SK-MEL-5 (cell line): ENCODE measurements at places on chromosomes 5 and 9.

GRCh38 chr5:122757285-122757684 is 17.6 kb upstream of the SNX2 start:
- no peak for DNase-seq

DNA sequence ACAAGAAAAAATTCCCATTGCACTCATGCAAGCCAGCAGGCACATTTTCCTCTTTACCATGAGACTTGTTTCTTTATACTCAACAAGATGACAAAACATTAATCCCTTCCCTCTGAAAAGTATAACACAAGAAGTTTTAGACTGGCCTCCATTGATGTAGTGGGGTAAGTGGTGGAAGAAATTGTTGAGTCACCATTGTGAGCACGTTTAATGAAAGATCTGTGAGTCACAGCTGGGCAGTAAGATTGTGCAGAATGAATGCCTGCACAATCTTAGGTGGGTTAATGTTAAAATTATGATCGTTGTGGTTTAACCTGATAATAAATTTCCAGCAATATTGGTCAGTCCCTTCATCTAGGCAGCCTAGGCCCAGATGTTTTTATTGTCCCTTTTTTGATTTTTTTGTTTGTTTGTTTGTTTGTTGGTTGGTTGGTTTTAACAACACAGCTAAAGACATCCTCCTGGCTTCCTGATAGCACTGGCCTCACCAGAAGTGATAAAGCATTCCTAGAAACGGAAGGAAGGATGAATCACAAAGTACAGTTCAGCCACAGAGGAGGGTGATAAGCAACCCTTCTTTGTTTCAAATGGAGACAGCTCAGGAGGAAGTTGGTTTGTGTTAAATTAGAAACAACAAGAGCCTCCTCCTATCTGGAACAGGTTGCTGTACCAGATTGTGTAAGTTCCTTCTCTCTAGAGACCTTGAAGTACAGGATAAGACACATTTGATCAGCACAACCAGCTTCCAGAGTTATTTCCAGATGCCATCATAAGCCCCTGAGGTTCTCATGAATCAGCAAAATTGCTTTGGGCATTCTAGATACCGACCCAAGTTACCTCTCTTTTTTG is 40.3 kb downstream of the SLC24A2 start:
- no peak for DNase-seq

DNA sequence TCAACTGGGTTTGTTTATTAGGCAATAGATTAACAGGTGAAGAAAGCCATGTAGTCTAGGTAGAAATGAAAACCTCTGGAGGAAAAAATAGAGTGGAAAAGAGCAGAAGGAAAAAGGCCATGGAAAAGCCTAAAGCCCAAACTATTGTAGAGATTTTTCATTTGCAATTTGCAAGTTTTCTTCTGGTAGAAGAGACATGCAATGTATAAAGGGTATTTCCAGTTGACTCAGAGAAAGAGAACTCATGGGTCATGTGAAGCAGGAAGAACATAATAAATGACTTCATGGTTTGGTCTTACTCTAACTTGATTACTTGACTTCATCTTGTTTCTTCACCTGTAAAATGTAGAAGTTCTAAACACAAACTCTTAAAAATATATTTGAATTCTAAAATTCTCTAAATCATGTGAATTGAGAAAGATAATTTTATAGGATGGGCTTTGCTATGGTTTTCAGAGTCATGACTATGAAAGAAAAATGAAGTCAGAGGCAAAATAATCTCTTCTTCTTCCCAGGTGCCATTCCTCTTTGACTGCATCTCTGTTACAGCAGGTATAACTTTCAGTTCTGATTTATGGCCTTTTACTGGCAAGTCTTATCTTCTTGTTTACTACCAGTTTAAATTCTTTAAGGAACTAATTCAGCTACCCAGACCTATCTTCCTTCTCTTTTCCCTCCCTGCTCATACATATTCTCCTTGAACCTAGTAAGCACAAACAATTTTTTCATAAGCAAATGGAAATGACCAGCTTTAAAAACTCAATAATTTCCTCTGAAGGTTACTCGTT is 47.7 kb upstream of the TMC1 start:
- no peak for DNase-seq

DNA sequence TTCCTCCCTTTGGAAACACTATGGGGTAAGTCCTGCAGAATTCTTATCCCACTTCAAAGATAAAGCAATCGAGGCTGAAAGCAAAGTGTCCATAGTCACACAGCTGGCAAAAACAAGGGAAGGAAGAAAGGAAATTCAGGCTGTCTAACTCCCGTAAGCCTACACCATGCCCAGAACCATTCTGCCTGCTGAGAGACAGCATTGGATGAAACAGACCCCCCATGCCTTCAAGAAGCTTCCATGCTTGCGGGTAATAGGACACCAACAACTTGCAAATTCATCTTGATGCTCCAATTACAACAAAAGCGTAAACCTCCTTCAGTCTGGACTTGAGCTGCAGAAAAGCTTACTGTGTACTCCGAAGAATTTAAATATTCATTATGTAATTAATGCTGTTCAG is 181.1 kb upstream of the WWC1 start:
- no peak for DNase-seq

GRCh38 chr5:10307206-10308148 is at the start of gene CMBL:
Gene CMBL, minus strand, starts transcription at chr5:10307902. Its CDS starts 17,140 bp downstream, at chr5:10290762.
- no peak for DNase-seq

DNA sequence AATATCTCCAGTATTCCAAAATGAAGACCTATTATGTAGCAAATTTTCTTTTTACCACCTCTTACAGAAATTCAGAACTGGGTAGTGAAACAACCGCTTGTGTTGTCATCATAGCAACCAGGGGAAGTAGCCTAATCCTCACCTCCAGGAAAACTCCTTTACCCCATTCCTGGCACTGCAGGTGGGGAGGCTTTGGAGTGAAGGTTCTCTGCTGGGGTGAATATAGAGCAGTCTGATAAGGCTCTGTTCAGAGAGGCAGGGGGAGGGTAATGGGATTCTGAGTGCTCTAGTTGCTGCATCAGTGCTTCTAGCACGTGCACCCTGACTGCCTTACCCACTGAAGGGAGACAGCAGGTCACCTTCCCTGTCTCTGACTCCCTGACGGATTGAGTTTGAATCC is 116.2 kb downstream of the MAN2A1 start:
- DNase-seq = no peak

- DNase-seq = no peak
Observed at GRCh38 chr5:168314735-168315411, 23.4 kb downstream of the WWC1 start.

DNA sequence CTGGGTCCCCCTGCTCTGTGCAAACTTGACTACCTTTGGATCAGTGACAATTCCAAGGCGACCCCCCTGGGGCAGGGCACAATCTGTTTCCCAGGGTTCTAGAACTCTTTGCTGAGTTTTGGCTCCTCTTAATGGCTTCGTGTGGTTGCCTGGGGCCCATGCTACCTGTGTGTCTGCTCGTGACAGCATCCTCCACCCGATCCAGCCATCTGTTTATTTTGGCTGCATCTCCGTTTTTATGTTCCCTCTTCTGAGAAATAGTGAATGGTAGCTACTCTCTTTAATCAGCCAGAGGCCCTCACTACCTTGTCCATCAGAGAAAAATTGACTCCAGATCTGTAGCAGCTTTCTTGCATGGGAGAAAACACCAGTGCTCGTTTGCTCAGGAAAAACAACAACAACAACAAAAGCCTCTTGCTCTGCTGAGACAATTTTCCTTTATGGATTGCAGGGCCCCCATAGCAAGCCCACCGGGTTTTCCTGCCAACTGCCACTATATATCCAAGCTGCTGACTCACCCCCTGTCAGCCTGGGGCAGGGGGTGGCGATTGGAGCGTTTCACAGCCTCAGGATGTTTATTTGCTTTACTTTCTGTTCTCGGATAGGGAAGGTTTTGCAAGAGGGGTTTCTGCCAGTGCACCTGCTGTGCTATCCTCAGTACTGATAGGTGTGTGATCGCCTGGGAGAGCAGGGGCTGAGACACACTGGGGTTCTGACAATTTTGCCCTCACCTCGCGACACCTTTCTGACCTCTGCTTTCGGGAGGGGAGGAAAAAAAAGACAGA is 607.8 kb downstream of the BNC2 start:
- DNase-seq = no peak

DNA sequence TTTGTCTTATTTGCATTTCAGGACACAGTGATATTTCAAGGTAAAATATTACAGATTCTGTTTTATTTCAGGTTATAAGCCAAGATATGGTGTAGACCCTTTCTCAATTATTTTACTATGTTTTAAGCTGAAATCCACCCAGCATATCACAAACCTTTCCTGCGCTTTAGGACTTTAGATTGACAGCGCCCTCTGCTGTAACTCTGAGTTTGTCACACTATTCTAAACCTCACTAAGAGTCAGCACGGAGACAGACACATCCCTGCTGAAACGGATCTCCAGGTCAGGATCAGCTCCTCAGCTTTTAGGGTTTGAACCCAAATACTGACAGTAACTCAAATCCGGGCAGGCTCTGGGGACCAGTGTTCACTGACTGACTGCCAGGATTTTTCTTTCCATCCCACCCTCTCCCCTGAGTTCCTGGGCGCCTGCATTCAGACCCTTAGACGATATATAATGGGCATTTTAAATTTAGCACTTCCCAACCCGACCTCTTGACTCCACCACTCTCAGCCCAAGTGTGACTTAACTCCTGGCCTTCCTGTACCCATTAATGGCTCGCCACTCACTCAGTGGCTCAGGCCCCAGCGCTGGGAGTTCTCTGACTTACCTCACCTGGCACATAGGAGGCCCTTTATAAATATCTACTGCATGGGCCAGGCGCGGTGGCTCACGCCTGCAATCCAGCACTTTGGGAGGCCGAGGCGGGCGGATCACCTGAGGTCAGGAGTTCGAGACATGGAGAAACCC is 33.5 kb downstream of the TLX3 start:
- DNase-seq = peak; percentile 77

- peak; percentile 5 for DNase-seq
Observed at GRCh38 chr5:83632874-83633273, 87.8 kb downstream of the HAPLN1 start.

GRCh38 chr5:126115059-126115629 is 308.1 kb upstream of the GRAMD2B start:
- no peak for DNase-seq

DNA sequence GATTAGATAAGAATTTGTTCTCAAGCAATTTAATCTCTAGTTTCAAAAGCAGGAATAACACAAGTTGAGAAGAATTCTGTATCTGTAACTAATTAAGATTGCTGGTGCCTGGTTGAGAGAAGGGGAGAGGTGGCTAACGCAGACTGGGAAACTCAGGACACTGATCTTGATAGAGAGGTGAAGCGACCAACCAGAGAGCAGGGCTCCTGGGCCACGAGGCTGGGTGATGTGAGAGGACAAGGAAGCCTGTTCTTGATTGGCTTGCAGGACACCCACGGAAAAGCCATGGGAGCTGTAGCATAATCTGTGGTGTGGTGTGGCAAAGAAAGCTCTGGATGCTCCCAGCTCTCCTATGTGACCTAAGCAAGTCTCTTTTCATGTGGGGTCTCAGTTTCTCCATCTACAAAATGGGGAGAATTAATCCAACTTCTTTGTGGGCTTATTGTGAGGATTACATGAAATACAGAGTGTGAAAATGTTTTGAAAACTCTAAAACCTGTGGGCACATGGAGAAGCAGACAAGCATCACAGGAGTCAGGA is 594.1 kb upstream of the BRINP1 start:
- DNase-seq = peak; percentile 59

DNA sequence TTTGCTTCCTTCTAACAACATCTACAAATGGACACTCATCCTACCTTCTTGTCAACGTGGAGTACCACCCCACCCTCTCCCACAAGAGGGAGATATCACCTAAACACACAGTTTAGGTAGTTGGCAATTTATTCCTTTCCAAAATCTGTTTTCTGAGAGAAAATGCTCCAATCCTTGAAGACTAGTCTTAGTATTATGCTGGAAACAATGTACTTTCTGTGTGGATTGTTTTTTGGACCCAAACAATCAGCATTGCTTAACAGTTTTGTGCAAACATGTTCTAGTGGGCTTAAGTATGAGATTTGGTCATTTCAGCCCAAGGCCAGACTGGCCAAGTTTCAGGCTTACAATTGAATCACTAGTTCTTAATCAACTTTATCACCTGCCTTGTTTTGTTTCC is 359.1 kb downstream of the ARHGEF28 start:
- peak; percentile 41 for DNase-seq

GRCh38 chr5:142572006-142572405 is 113.9 kb downstream of the FGF1 start:
- DNase-seq = no peak

DNA sequence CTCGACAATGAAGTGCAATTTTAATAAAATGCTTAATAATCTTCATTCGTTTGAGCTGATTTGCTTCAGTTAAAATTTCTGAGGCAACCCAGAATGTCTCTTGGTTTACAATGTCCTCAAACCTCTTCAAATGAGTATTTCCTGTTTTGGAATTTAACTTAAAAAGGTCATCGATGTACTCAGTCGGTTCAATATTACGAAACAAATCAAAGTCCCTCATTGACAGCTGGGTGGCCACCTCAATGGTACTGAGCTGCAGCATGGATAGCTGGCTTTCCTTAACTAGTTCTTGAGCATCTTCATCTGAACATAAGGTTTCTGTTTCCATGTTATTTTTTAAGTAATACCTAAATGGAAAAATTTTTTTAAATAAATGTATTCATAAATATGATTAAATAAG is 173.3 kb downstream of the RAPGEF6 start:
- no peak for DNase-seq

DNA sequence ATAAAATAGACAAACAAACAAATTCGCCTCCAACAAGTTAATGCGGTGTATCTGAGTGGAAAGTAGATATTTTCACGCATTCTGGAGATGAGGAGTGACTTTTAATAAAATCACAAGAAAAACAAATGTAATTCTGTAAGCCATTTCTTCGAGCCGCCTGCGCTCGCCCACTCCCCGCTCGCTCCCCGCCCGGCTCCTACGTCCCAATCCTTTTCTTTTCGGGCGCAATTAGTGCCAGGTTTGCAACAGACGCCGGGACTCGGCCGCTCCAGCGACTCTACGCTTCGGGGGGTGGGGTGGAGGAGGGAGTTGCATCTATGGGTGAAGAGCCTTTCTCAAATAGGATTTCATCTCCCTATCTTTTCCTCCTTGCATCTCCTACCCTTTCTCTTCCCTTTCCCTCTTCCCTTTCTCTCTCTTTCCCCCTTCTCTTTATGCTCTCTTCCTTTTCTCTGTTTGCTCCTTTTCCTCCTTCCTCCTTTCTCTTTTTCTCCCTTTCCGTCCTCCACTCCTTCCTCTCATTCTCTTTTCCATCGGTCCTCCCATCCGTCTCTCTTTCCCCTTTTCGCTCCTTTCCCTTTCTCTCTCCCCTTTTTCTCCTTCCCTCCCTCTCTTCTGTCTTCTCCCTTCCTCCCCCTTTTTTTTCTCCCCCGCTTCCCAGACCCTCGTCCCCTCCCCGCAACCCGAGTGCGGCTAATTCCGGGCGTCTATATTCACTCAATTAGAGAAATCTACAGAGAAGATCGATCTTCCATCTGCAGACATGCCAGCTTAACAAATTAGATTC is 6.1 kb upstream of the OTP start:
- DNase-seq = no peak

GRCh38 chr5:119570910-119571309 is 58.4 kb upstream of the FAM170A start:
- DNase-seq = no peak
